Activated CD4-positive, CD25-positive, alpha-beta regulatory T cell treated with anti-CD3 and anti-CD28 coated beads, Interleukin-2, amount 50 U/mL, for 24 hours (primary cell): ENCODE measurements at places on chromosomes 2 and 18.

GRCh38 chr2:240205348-240205747 is 64.9 kb upstream of the OTOS start:
- peak; percentile 79 for ATAC-seq

- no peak for ATAC-seq
Measured at GRCh38 chr18:71798986-71799673, 745.0 kb downstream of the CBLN2 start.

GRCh38 chr18:77487951-77488740 is 238.5 kb downstream of the GALR1 start:
- no peak for ATAC-seq

- ATAC-seq: no peak
Measured at GRCh38 chr18:71189581-71189980, 900.7 kb downstream of the SOCS6 start.

- ATAC-seq: no peak
Measured at GRCh38 chr18:6565815-6566081, 151.0 kb upstream of the L3MBTL4 start.

GRCh38 chr2:232061265-232061664 is 99.8 kb downstream of the DIS3L2 start:
- no peak for ATAC-seq

- ATAC-seq: no peak
Measured at GRCh38 chr2:118838741-118839455, 8.6 kb downstream of the EN1 start.

GRCh38 chr2:102056079-102056581 is 64.4 kb downstream of the IL1R2 start:
- ATAC-seq: no peak

GRCh38 chr2:85951351-85952067 is 62.7 kb upstream of the ST3GAL5 start:
- no peak for ATAC-seq

DNA sequence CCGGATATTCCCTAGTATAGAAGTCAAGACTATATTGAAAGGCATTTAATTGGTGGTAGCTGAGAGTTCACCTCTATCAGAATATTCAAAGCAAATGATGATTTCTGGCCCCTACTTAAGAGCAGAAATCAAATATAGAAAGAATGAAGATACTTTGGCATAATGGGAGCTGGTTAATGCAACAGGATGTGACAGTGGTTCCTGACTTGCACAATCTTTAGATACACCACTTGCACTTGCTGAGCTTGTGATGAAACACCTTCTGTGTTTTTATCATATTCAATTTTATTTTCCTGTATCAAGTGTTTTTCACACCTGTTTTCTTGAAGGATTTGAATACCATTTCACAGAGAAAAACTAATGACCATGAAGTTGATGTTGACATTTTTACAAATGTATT is 124.1 kb upstream of the CDH19 start:
- no peak for ATAC-seq
